ENCODE measurements at places on chromosomes 2 and 18.
A peak's percentile ranks its signal among the peaks of the same experiment; 100 is the strongest.

GRCh38 chr18:44098551-44099098, 582.1 kb upstream of the SETBP1 start:
- peak; percentile 3 for DNase-seq

GRCh38 chr2:88500691-88501090, 48.2 kb upstream of the FOXI3 start:
- DNase-seq = no peak

DNA sequence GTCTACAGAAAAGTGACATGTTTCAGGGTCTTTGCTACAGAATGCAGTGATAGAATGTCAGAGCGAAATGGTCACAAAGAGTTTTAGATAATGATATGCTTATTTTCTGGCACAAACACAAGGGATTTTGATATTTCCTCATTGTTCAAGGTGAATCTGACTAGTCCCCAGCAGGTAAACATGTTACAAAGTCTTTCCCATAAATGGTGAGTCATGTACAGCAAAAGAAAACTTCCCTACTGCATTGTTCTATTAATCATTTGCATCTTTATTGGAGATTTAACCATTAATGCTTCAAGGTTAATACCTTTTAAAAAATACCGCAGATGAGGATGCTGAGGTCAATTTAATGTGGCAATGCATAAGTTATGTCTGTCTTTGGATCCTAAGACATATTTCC, 19.1 kb upstream of the TRIB2 start:
- DNase-seq = no peak

DNA sequence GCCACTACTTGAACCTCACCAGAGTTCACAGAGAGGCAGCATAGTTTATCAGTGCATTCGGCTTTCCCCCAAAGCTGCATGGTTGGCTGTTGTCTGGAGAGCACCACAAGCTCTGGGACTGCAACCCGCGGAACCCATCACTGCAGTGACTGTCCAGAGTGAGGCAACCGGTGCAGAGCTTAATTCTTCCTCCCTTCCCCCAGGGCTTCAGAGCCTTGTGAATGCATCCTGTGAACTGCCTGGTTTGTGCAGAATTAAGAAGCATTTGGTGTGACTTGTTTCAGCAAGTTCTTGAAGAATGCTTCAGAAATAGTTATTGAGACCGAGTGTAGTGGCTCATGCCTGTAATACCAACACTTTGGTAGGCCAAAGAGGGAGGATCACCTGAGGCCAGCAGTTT, 99.2 kb upstream of the FOSL2 start:
- no peak for DNase-seq

DNA sequence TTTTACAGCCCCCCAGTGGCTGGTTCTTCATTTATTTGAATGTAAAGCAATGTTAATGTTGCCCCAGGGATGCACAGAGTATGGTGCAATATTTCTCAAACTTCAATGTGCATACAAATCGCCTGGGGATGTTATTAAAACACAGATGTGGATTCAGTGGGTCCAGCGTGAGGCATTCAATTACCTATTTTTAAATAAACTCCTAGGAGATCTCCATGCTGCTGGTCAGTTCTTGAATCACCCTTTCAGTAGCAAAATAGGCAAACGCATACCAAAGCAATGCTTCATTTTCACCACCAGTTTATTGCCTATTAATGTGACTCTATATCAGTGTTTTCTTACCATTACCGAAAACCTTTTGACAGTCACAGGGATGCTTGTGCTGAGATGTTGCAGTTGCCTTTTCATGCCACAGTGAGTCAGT, 530.7 kb downstream of the CBLN2 start:
- DNase-seq = no peak

GRCh38 chr2:35978218-35978617, 377.4 kb upstream of the CRIM1 start:
- DNase-seq = no peak

GRCh38 chr2:1132328-1132969, 181.8 kb downstream of the SNTG2 start:
- DNase-seq = no peak

GRCh38 chr2:105590780-105591660, 153.7 kb upstream of the NCK2 start:
- no peak for DNase-seq

DNA sequence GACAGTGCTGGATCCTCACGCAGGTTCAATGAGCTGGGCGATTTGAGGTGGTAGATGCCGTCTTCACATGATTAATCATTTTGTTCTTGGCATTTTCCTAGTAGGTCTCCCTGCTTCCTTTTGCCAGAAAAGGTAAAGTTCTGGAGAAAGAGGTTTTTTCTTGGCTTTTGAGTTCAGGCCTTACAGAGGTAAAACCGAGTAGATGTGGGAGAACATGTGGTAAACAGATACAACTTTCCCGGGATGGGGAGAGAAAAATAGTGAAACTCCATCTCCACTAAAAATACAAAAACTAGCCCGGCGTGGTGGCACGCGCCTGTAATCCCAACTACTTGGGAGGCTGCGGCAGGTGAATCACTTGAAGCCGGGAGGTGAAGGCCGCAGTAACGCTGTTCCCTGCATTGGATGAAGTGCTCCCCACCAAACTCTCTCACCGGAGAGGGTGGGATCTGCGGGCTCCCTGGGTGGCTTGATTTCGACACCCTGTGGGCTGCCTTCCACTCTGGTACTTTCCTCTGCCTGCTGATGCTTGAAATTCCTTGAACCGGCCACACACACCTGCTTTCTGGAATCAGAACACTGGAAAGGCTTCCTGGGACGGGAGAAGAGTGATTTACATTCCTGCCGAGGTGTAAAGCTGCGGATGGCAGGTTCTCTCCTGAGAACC, 88.8 kb downstream of the ACTR3 start:
- no peak for DNase-seq

DNA sequence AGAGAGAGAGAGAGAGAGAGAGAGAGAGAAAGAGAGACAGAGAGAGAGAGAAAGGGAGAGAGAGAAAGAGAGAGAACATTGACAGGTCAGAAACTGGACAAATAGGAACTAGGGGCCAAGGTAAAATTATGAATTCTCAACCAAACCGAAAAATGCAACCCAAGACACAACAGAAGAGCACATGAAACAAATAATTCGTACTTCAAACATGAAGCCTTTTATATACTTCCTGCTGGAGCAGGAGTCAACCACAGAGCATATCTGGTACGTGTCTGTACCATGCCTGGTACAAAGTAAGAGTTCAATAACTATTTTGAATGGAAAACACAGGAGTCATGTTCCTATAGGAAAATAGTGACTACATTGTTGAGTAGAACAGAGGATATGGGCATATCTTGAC, 6.5 kb upstream of the VPS54 start:
- no peak for DNase-seq

GRCh38 chr2:183214680-183215079, 90.4 kb downstream of the NUP35 start:
- no peak for DNase-seq

DNA sequence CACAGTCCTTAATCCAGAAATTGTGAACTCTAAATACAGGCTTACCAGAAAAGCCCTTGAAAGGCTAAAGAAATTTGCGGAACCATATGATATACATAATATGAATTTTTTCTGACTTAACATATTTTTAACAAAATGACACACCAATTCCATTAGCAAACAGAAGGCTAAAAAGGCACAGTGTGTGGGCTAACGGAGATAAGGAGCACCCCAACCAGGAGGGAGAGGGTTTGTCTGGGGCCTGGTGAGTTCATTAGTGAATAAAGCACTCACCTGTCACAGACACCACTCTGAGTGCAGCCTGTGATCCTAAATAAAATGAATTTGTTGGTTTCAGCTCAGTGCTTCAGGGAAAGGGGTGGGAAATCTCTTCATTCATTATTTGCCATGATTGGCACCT, 2.7 kb upstream of the FECH start:
- no peak for DNase-seq

- DNase-seq = no peak
These were observed 218.3 kb upstream of the TMEM200C start for GRCh38 chr18:6113650-6114049.

GRCh38 chr2:144261336-144261735, 258.6 kb downstream of the ZEB2 start:
- no peak for DNase-seq

GRCh38 chr18:26252411-26252810, 26.2 kb downstream of the TAF4B start:
- DNase-seq = no peak

DNA sequence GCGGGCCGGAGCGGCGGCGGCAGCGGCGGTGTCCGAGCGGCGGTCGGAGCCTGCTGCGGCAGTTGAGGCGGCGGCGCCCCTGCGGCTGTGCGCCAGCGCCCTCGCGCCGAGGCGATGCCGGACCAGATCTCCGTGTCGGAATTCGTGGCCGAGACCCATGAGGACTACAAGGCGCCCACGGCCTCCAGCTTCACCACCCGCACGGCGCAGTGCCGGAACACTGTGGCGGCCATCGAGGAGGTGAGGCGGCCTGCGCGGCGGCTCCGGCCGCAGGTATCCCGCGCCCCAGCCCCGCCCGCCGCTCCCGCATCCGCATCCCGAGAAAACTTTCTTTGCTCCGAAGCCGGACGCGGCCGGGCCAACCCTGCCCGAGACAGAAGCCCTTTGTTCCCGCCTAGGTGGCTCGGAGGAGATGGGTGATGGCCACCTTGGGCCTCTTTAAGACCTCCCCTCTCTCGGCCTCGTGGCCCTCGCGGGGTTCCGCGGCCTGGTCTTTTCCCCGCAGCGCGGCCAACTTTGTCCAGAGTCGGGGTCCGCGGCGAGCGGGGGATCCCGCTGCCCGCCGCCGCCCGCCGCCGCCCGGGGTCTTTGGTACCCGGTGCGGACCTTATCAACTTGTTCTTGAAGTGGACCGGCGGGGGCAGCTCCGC, 504 bp downstream of the ASAP2 start:
- DNase-seq = peak; percentile 42

- DNase-seq = peak; percentile 79
These were observed 14.0 kb upstream of the PRKCE start for GRCh38 chr2:45637440-45637839.

GRCh38 chr2:11546072-11546471, 12.2 kb downstream of the GREB1 start:
- no peak for DNase-seq

- DNase-seq = no peak
These were observed 6.1 kb downstream of the KYNU start for GRCh38 chr2:142883526-142883925.

DNA sequence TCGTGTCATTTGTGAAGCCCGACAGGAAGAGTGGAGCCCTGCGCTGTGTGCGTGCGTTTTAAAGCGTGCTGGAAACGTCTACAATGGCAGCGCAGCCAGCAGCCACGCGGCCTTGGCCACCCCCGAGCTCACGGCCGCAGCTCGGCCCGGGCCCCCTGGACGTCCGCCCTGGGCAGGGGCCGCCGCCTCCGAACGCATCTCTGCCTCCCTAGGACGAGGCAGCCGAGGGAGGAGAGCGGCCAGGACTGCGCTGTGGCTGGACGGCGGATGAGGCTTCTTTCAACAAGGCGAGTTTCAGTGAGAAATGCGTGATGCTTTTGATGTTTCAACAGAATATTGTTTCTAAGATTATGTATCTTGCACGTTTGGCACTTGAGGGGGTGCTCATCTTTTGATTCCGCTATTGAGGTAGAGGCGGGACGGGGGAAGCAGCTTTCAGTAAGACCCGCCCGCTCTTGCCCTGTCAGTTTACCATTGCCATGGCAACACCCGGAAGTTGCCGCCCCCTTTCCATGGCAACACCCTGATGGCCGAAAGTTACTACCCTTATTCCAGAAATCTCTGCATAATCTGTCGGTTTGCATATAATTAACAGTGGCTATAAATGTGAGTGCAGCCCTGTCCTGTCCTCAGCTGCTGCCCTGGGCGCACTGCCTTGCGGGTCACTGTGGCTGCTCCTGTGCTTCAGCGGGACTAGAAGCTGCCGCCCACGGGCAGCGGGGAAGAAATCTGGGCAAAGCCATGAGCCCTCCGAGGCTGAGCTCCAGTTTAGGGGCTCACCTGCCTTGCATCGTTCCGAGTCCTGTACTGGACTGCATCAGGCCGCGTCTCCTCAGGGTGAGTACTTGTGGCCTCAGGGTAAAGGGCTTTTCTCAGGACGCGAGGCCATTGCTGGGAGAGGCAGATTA, 38.6 kb downstream of the ADNP2 start:
- DNase-seq = peak; percentile 86

GRCh38 chr2:64654063-64654811, 524 bp upstream of the SERTAD2 start:
- peak; percentile 95 for DNase-seq

GRCh38 chr2:30239986-30240752, 8.8 kb downstream of the LBH start:
- DNase-seq = no peak

GRCh38 chr2:221310730-221311129, 261.4 kb downstream of the EPHA4 start:
- no peak for DNase-seq

- no peak for DNase-seq
These were observed 22.2 kb downstream of the INPP5D start for GRCh38 chr2:233082222-233082930.

- DNase-seq = peak; percentile 84
These were observed 84.2 kb upstream of the TTN start for GRCh38 chr2:178891265-178891958.

DNA sequence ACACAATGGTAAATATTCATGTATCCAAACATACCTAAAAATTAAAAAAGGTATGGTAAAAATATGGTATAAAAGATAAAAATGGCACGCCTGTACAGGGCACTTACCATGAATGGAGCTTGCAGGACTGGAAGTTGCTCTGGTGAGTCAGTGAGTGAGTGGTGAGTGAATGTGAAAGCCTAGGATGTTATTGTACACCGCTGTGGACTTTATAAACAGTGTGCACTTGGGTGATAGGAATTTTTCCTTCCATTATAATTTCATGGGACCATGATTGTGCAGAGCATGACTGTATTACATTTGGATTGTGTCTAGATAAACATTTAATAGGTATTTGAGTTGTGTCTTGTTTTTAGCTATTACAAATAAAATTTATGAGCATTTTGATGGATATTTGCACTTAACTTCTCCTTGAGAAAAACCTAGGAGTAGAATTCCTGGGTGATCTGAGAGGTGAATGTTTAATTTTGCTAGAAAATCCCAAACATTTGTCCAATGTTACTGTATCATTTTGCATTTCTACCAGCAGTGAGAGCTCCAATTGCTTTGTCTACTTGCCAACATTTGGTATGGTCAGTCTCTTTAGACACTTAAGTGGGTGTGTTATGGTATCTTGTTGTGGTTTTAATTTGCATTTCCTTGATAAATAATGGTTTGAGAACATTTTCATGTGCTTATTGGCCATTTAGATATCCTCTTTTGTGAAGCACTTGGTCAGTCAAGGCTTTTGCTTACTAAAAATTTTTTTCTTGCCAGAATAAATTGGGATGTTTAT, 81.7 kb downstream of the BCL2L11 start:
- DNase-seq = peak; percentile 68

- DNase-seq = no peak
These were observed 18.3 kb downstream of the ROCK2 start for GRCh38 chr2:11325961-11326676.

GRCh38 chr2:216710551-216711301, 15.4 kb upstream of the IGFBP5 start:
- peak; percentile 30 for DNase-seq

GRCh38 chr2:69253611-69254301, 133.3 kb downstream of the GFPT1 start:
- peak; percentile 99 for DNase-seq

DNA sequence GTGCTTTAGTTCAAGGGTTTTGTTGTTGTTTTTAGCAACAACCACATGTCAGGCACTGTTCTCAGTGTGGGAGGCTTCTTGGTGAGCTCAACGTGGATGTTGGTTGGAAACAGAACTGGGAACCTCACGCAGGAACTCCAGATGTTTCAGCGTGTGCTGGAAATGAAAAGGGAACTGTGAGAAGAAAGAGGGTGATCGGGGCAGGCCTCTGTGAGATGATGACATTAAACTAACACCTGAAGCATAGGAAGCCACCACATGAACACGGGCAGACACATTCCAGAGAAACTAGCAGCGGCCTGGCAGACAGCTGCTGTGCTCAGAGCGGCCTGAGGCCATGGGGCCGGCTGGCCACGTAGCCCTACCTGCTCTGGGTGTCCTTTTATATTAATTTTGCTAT, 66.4 kb downstream of the COA5 start:
- no peak for DNase-seq
